ENCODE measurements at places on chromosomes 6 and 20.
A peak's percentile ranks its signal among the peaks of the same experiment; 100 is the strongest.

GRCh38 chr6:21666201-21666691, 72.7 kb downstream of the SOX4 start:
- DNase-seq = no peak

GRCh38 chr6:11328613-11329247, 96.3 kb upstream of the NEDD9 start:
- DNase-seq = no peak

GRCh38 chr6:15894973-15895725, 232.3 kb upstream of the DTNBP1 start:
- DNase-seq = no peak

DNA sequence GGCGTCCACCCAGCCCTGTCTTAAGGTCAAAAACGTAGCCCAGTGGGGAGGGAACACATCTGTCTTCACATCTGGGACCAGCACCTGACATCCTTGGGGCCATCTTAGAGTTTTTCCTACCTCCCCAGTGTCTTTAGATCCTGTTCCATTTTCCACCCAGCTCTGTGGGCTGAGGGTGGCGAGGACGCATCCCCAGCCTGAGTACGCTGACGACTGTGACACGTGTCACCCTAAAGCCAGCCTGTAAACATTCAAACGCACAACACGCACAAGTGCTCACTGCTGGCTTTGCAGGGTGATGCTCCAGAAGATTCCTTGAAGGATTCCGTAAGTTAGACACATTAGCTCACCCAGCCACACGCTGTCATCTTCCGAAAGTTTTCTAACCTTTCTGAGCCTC, 215.9 kb downstream of the TAF4 start:
- no peak for DNase-seq

GRCh38 chr6:14634072-14634471, 516.5 kb downstream of the CD83 start:
- DNase-seq = no peak

DNA sequence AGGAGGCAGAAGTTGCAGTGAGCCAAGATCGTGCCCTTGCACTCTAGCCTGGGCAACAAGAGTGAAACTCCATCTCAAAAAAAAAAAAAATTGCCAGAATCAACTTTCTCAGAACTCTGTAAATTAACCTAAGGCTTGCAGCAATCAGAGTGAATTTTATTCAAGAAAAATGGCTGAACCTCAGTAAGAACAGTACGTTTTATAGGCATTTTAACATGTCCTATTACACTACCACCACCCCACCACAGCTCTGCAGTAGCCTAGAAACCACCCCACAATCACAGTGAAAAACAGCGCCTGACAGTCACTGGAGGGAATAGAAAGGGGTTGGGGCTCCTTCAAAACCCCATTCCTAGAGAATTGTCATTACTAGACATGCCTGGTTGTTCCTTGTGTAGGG, 16.4 kb upstream of the BTN1A1 start:
- DNase-seq = no peak

GRCh38 chr20:19658137-19658536, 99.9 kb upstream of the RIN2 start:
- no peak for DNase-seq

GRCh38 chr6:154500769-154501577, 9.5 kb downstream of the CNKSR3 start:
- DNase-seq = peak; percentile 87

DNA sequence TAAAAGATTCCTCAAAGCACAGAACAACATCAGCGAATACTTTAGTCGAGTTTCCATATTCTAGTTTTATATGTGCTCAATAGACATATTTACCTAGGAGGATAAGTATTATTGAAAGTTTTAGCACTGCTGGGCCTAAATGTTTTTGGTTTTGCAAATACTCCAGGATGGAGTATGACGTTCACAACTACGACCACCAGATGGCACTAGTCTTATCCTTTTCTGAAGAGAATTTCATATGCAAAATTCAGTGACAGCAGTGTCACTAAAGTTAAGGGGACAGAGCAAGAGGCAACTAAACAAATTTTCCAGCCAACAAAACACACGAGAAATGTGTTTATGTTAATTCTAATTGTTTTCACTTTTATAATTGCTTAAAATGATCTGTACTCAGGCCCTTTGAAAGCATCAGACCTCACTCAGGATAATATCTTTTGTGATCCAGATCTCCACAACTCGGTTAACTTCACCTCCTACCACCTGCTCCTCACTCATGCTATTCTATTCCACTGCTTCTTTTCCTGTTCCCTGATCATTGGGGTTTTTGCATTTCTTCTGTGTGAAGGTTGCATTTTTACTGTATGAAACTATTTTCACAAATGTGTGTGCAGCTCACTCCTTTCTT, 220.8 kb downstream of the TRDN start:
- DNase-seq = peak; percentile 17

DNA sequence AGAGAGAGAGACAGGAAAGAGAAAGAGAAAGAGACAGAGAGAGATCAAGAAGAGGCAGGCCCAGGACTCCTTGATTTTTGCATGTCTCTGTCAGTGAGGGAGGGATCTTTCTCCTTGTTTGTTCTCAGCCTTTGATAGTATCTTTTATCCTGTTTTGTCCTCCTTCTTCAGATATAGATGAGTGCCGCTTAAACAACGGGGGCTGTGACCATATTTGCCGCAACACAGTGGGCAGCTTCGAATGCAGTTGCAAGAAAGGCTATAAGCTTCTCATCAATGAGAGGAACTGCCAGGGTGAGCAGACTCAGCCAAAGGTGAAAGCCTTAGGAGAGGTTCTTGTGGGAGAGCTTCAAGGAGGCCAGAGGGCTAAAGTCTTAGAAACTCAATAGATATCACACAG, 20.0 kb upstream of the ZNF76 start:
- no peak for DNase-seq

- no peak for DNase-seq
These were observed 45.3 kb downstream of the CLIC5 start for GRCh38 chr6:45970326-45970725.

GRCh38 chr6:63649269-63649668, 13.7 kb downstream of the PHF3 start:
- DNase-seq = no peak

DNA sequence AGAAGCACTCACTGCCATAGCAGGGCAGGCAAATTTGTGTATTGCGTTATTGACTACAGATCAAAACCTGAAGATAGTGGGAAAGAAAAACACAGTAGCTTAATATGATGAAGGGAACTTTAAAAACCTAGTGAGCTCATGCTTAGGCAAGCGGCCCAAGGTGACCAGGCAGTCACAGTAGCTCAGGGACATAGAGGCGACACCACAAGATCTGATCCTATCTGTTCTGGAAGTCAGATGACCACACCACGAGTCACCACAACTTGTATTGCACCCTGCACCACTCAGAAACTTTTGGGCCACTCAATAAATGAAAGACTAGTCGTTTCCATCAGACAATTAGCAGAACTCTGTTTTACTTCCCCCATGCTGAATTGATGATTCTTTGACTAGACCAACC, 4.9 kb downstream of the CLIC5 start:
- DNase-seq = no peak

- DNase-seq = no peak
These were observed 64.0 kb downstream of the STXBP5 start for GRCh38 chr6:147268254-147268653.

Measured in amygdala (tissue), 56 donors.